ENCODE measurements at places on chromosomes 4 and X. TPM values are rescaled to one million over a fixed set of nuclear protein-coding genes. Genes with fewer than 3 reads are reported as not detected.

DNA sequence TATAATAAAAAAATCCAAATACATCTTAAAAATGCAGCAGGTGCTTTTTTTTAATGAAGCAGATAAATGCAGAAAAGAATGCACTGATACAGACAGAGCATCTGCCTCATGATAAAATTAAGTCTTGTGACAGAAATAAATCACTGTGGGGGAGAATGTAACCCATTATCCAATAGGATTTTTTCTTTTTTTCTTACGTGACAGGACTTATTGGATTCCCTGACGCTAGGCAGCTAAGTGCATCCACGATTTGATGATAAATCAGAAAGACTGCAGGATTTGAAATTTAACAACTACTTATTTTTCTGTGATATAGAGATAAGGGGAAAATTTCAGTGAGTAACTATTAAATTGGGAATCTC is 110.6 kb upstream of the PPARGC1A start:
- DNase-seq = no peak

DNA sequence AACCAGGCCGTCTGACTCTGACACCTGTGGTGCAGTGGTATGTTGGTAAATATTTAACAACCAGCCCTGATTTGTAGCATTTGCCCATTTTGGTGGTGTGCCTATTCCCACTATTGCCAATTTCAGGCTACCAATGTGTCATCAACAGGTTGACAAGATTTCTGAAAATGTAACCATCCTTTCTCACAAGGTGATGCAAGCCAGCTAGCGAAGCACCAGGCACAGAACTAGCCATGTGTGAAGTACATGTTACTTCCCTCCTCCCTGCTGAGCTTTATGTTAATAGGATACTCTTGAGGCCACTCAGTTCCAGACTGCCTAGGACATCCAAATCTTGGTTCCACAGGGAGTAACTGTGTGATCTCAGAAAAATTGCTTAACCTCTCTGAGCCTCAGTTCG is 7.2 kb upstream of the MAMLD1 start:
- DNase-seq = no peak

Gene KLHL8
- total RNA-seq = 9.1 TPM

Gene SRPK3
- total RNA-seq = not detected

Gene ZCCHC4
- 10.3 TPM for total RNA-seq

Gene POLA1
- total RNA-seq = 36.9 TPM

- no peak for DNase-seq
Measured at GRCh38 chr4:89136525-89136924, 25.2 kb downstream of the TIGD2 start.

DNA sequence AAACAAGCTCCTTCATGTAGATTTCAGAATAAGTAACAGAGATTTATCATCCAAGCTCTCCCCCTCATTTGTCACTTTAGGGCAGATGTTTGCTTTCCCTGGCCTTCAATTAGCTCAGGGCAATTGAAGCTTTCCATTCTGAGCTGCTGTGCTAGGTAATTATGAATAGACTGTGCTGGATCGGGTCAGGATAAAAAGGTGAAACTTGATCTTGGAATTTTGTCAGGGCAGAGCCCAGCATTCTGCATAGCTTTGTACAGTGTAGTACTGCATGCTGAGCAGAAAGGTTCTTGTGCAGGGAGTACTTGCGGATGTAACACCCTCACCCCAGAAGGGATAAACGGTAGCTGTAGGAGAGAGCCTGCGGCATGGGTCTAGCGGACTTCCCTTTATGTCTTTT is 64.0 kb upstream of the CLDN34 start:
- DNase-seq = no peak

GRCh38 chr4:153534792-153535629 is 68.9 kb downstream of the TMEM131L start:
- DNase-seq = no peak

Gene RADX
- total RNA-seq = 7.8 TPM

GRCh38 chr4:148182230-148182911 is 259.8 kb downstream of the NR3C2 start:
- DNase-seq = no peak

GRCh38 chrX:153717445-153717844 is 6.7 kb downstream of the BCAP31 start:
- no peak for DNase-seq

DNA sequence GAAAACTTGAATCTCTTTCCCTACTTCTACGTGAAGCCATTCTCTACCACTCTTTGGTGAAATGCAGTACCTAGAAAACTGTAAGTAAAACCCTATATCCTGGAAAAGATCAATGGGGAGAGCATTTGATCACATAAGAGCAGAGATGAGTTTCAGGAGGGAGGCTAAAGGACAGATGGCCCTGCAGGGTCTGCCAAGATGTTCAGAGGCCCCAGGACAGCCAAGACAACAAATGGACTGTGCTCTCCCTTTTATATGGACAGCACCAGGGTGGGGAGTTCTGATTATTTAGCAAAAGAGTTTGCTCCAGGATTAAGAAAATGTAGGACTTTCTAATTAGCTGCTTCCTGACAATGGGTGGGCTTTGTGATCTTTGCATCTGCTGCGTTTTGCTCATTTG is 101.7 kb downstream of the DCK start:
- DNase-seq = no peak

DNA sequence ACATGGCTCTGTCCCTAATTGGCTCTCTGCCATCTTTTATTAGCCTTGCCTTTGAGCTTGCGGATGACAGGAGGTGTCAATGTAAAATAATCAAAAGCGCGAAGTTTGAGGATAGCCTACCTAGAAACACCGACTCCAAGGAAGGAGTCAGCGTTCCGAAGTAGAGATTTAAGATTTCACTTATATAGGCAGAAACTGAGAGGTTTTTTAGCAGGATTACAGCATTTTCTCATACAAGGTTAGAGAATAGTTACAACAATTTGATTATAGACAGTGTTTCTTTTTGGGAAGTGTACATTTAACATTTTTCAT is 499 bp upstream of the NFXL1 start:
- no peak for DNase-seq

DNA sequence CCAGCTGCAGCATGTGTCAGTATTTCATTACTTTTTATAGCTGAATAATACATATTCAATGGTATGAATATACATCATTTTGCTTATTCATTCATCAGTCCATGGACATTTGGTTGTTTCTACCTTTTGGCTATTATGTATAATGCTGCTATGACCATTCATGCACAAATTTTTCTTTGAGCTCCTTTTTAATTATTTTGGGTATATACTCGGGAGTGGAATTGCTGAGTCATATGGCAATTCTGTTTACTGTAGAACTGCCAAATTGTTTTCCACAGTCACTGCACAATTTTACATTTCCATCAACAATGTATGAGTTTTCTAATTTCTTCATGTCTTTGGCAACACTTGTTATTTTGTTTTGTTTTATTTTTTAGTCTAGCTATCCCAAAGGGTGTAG is 405.9 kb upstream of the PITX2 start:
- DNase-seq = no peak

Gene TCEANC
- 6.9 TPM for total RNA-seq

- no peak for DNase-seq
Measured at GRCh38 chr4:158315706-158316105, 105.4 kb downstream of the TMEM144 start.

Gene SOX3
- total RNA-seq = not detected

Gene GUCY1B1
- 0.29 TPM for total RNA-seq

DNA sequence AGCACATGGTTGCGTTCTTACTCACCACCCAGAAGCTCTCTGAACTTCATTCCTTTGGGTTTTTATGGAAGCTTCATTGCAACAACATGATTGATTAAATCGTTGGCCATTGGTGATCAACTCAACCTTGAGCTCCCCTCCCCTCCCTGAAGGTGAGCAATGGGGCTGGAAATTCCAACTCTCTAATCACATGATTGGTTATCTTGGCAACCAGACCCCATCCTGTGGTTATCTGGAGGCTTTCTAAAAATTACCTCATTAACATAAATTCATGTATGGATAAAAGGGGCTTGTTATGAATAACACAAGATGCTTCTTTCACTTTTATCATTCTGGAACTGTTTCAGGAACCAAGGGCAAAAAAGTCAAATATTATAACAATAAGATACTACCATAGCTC is 34.6 kb upstream of the NMU start:
- DNase-seq = no peak

GRCh38 chr4:41427931-41428600 is 109.9 kb upstream of the LIMCH1 start:
- no peak for DNase-seq

DNA sequence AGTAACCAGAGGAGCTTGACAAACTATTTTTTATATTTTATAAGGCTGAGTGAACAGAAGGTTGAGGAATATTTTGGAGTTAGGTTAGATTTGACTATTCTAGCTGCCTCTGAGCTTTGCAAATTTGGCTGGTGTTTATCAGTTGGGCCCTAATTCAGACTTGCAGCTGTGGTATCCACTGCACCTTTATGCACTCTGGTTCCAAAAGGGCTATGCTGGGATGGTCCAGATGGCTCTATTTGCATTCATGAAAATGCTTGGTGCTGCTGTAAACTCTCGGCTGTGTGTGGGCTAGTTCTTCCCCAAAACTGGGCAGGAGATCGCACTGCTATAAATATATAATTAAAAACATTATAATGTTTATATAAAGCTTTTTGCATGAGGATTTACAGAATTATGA is 106.3 kb downstream of the REPS2 start:
- DNase-seq = no peak

DNA sequence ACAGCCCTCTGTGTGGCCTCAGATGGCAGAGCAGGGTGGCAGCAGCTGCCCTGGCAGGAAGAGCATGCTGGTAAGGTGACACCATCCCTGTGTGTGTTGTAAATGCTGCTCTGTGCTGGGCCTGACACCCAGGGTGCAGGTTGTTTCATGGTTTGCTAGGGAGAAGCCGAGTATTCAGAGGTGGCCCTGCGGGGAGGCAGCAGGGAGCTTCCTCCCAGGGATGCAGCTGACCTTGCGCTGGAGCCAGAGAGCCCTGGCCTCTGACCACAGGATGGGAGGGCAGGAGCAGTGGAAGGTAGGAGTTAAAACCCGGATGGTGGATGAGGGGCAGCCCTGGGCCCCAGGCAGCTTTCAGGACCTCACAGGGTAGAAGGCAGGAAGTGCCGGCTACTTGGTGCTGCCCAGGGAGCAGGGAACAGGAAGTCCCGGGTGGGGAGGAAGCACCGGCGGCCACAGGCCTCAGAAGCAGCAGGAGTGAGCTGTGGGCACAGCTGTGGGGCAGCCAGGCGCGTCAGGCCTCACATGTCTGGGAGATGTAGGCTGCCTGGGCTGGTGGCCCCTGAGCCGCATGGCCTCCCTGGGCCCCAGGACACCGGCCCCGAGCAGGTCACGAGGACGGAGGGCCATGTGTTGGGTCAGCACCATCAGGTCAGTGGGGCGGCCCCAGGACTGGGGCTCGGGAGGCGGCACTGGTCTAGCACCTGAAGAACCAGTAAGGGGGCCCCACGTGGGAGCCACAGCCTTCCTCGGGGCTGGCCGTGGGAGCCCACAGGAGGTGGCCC is 19.1 kb downstream of the SH3BP2 start:
- peak; percentile 73 for DNase-seq

GRCh38 chr4:124290678-124291077 is 421.9 kb downstream of the ANKRD50 start:
- no peak for DNase-seq

Gene ACSL1
- total RNA-seq = 14.5 TPM

DNA sequence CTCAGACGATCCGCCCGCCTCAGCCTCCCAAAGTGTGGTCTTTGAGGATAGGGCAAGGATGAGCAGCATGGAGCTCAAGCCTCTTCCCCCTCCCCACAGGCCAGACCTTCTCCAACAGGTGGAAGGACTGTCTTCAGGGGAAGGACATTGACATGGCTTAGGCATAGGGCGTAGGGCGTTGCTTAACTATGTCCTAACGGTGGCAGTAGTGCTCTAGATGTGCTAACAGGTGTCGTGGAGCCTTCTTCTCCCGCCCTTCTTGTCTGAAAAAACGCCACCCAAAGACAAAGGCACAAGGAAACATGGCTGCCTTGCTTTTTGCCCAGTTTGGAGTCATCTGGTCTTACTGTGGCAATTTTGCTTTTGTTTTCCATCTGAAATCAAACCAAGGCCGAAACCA is 219.8 kb downstream of the OR13H1 start:
- no peak for DNase-seq

DNA sequence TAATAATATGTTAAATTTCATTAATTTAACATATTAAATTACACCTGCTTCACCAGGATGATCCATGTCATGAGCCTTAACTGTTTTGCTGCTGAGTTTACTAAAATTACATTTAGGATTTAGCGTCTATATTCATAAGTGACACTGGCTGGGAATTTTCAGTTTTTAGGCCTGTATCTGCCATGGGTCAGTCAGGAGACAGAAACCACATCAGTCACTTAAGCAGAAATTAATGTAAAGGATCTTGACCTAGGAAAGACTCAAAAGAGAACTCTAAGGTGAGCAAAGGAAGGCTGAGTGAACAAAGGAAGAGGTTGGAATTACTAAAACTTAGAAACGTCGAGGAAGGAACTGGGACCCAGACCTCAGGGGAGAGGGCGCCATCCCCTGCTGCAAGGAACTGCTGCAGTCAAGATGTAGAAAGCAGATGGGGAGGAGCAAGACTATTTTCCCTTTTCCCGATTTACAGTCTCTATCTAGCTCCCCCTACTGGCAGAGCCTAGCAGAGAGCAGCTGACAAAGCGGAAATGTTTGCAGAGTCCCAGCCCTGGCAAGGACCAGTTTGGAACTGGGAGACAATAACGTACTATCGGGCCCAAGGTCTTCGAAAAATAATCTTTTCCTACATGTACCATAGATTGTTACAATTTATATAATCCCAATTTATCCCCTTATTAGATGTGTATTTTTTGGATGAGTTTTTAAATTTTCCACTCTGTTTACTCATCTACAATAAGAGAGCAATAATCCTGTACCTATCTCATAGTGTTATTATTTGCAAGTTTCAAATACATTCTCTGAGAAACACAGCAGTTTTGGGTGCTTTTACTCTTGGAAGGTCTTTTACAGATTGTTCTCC is 22.6 kb upstream of the RBBP7 start:
- DNase-seq = peak; percentile 60

DNA sequence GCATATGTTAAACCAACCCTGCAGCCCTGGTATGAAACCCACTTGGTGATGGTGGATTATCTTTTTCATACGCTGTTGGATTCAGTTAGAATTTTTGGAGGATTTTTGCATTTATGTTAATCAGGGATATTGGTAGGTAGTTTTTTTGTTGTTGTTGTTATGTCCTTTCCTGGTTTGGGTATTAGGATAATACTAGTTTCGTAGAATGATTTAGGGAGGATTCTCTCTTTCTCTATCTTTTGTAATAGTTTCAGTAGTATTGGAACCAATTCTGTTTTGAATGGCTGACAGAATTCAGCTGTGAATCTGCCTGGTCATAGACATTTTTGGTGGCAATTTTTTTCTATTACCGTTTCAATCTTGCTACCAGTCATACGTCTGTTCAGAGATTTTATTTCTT is 305.4 kb downstream of the IDS start:
- no peak for DNase-seq

DNA sequence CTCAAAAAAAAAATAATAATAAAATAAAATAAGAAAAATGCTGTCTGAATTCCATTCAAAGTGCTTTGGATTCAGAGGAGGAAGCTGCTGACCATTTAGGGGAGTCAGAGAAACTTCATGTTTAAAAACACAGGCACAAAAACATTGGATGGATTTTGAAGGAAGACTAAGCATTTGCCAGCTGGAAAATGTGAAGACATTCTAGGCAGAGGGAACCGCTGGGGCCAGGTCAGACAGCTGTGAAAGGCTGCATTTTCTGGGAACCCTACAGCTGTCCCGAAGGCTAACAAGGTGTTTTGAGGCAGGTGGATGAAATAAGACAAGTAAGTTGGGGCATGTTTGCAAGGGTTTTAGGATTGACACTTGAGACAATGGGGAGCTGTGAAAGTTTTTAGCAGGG is 38.6 kb downstream of the ING2 start:
- no peak for DNase-seq

Gene BST1
- 1.0 TPM for total RNA-seq
